ENCODE measurements at places on chromosomes 2 and 18.

DNA sequence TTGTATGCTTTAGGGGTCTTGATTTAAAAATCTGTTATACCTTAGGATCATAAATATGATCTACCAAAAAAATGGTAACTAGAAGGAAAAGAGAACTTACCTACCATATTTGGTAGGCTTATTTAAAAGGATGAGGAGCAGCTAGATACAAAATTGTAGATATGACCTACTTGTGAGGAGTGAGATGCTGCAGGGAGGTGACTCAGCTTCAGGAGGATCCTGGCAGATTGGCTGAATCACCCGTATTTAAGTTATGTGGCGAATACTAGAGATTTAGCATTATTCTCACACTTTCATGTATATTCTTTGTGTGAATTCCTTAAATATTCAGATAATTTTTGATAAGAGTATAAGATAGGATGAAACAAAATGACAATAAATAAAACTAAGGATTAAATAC, 657.3 kb upstream of the LINC00305 start:
- no peak for DNase-seq

- DNase-seq: peak; percentile 94
These were observed 2.0 kb downstream of the PHLPP1 start for GRCh38 chr18:62717169-62717924.

DNA sequence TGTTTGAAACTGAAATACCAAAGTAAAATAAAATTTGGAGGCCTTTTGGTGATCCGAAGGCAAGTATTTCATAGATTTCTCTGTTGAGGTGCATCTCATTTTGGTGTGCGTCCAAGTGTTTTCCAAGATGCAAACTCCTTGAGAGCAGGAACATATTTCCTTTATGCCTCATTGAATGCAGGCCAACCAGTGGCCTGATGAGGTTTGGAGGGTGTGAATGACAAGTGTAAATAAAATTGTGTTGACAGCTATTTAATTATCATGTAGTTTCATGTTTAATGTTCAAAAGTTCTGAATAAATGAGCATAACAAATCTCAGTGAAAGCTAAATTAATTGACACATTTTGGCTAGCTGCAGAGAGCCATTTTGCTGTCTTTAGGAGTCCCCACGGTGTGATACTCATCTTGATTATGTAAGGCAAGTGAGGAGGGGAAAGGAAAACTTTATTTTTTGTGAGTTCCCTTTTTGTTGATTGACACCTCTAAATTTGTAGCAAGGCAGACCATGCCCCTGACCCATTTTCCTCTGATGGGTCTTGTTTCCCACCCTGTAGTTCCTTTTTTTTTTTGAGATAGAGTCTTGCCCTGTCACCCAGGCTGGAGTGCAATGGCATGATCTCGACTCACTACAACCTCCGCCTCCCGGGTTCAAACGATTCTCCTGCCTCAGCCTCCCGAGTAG, 6.3 kb upstream of the LTBP1 start:
- no peak for DNase-seq

DNA sequence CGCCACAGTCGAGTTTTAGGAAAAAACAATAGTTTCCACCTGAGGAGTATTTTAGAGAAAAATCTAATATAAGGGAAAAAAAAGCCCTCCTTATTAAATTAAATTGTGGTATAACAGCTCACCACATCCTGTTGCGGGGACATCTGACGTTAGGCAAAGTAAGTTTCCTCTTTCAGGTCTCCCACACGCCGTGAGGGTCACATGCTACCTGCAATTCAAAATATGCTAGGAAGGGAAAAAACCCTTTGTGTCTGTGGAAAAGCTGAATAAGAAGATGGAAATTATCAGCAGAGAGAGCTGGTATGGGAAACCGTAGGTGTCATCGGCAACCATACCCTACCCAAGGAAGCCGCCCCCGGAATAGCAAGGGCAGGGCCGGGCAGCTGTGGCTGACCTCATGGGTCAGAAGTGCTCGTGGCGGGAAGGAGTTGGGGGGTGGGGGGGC, 128.0 kb downstream of the NFATC1 start:
- DNase-seq: no peak
